ENCODE measurements at places on chromosomes 3 and 15. TPM values are rescaled to one million over a fixed set of nuclear protein-coding genes. Genes with fewer than 3 reads are reported as not detected.

SLC7A14 gene
- total RNA-seq = not detected

RIOX2 gene
- total RNA-seq = 27.7 TPM

DNAJB8 gene
- not detected for total RNA-seq

CSTA gene
- total RNA-seq = 1.1 TPM

CSPG4 gene
- 0.06 TPM for total RNA-seq

RASGRP1 gene
- 0.32 TPM for total RNA-seq

GOLGA6L7 gene
- not detected for total RNA-seq

VPS33B gene
- total RNA-seq = 11.9 TPM

PRKCI gene
- total RNA-seq = 20.6 TPM

BCL2A1 gene
- 18.5 TPM for total RNA-seq

LSAMP gene
- 0.18 TPM for total RNA-seq

AGBL1 gene
- total RNA-seq = not detected

SLC33A1 gene
- total RNA-seq = 17.4 TPM

GJD2 gene
- not detected for total RNA-seq

FANCD2OS gene
- not detected for total RNA-seq

GRAMD2A gene
- total RNA-seq = not detected

OXTR gene
- total RNA-seq = 10.4 TPM

SPCS1 gene
- 167 TPM for total RNA-seq

GRIP2 gene
- total RNA-seq = 1.9 TPM

PAK6 gene
- total RNA-seq = 0.15 TPM

LRRIQ4 gene
- total RNA-seq = not detected

CDHR4 gene
- total RNA-seq = 0.44 TPM

DVL3 gene
- total RNA-seq = 28.0 TPM

CX3CR1 gene
- total RNA-seq = not detected

GREM1 gene
- total RNA-seq = 10.6 TPM

MKRN3 gene
- total RNA-seq = 2.8 TPM

UBE2E2 gene
- 35.0 TPM for total RNA-seq

TEX55 gene
- total RNA-seq = not detected

LMCD1 gene
- 71.6 TPM for total RNA-seq

MUC4 gene
- total RNA-seq = 0.04 TPM

WDR93 gene
- 0.13 TPM for total RNA-seq

ADAMTS7 gene
- 6.1 TPM for total RNA-seq

KIF15 gene
- total RNA-seq = 7.3 TPM

A4GNT gene
- not detected for total RNA-seq

ALDH1A2 gene
- total RNA-seq = not detected

ARPP21 gene
- total RNA-seq = 0.08 TPM

GANC gene
- total RNA-seq = 7.2 TPM

UBA7 gene
- total RNA-seq = 0.74 TPM

SERPINI2 gene
- not detected for total RNA-seq

C3orf33 gene
- total RNA-seq = 7.2 TPM

RASGRF1 gene
- 0.43 TPM for total RNA-seq

DCBLD2 gene
- total RNA-seq = 199 TPM

PLXNA1 gene
- 26.3 TPM for total RNA-seq

ZIC1 gene
- total RNA-seq = not detected

PLA2G4F gene
- total RNA-seq = not detected

NR1D2 gene
- 5.8 TPM for total RNA-seq

PIERCE2 gene
- 4.7 TPM for total RNA-seq

CNTN4 gene
- total RNA-seq = not detected

REC114 gene
- total RNA-seq = not detected

SNTN gene
- total RNA-seq = not detected

All from A549 treated with CORT108297 at 1 μM for 4 hours (cell line).